AG08395 (cell line): ENCODE measurements at places on chromosomes 12 and 14.

DNA sequence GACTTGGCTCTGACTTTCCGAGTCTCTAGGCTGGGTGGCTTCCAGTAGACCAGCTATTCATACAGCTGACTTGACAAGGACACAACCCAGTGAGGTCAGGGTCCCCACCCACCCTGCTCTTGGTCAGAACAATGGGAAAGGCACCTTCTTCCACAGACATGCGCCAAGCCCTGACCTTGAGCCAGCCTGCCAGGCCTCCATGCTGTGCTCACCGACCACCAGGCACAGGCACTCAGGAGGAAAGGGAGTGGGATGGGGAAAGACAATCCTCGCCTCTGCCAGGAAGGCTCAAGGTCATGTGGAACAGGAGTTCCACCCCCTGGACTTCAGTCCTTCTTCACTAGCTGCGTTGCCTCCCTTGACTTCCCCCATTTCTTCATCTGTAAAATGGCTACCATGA, 31.4 kb downstream of the GALNT16 start:
- DNase-seq = no peak

DNA sequence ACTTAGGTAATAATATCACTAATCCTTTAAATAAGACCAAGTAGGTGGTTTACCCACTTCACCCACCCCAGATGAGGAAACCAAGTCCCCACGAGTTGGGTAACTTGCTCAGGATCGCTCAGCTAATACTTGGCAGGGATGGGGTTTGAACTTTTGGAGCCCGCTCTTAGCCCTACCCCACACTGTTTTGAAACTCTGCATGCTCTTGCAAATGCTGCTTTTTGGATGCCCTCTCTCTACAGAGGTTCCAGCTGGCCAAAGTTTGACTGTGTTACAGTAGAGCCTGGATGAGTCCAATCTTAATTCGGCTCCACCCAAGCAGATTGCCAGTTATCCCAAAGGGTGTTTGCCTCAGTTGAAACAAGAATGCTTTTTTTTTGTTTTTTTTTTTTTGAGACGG, 6.8 kb downstream of the PLEKHG3 start:
- DNase-seq = no peak

DNA sequence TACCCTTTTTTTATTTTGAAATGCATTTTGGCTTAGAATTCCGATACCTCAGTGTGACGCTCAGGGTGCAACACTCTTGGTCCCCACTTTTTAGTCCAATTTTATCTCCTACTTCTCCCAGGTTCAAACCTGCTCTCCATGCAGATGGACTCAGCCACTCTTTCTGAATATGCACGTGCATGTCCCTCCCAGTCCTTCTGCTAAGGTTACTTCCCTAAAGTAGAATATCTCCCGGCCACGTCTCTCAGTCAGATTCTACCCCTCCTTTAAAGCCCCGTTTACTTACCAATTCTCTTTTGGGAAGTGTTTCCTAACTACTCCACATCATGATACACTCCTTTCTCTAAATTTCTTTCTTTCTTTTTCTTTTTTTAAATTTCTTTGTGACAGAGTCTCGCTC, 15.5 kb upstream of the PARP11 start:
- DNase-seq = no peak

DNA sequence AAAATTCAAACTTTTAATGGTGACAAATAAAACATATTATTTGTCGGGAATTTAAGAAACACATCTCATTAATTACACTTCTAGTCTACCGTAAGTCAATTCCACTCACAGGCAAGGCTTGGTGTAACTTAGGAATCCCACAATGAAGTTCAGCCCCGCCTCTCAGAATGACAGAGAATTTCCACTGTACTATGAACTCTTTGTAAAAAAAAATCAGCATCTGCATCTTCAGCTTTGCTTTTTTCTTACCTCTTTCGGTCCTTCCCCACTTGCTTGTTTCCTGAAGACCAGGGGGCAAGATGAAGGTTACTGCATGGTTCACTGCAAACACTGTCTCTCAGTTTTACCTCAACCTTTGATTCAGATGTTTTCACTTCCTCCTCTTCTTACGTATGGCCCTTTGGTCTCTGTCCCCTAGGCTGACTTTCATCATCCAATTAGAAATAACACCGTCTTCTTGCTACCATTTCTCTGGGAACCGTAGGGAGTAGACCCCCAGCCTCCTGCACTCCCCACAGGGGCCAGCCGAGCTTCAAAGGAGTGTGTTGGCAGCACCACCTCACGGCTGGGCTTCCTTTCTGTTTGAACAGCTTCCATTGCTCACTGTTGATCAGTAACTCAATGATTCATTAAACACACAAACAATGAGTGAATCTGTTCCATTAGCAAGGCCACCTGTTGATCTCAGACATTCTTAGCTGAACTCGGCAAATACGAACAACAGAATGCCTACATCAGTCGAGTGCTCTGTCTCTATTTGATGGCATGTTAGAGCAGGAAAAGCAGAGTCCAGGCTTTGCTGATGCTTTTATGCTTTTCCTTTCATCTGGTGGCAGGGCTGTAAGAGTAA, 343.0 kb downstream of the BMP4 start:
- no peak for DNase-seq

DNA sequence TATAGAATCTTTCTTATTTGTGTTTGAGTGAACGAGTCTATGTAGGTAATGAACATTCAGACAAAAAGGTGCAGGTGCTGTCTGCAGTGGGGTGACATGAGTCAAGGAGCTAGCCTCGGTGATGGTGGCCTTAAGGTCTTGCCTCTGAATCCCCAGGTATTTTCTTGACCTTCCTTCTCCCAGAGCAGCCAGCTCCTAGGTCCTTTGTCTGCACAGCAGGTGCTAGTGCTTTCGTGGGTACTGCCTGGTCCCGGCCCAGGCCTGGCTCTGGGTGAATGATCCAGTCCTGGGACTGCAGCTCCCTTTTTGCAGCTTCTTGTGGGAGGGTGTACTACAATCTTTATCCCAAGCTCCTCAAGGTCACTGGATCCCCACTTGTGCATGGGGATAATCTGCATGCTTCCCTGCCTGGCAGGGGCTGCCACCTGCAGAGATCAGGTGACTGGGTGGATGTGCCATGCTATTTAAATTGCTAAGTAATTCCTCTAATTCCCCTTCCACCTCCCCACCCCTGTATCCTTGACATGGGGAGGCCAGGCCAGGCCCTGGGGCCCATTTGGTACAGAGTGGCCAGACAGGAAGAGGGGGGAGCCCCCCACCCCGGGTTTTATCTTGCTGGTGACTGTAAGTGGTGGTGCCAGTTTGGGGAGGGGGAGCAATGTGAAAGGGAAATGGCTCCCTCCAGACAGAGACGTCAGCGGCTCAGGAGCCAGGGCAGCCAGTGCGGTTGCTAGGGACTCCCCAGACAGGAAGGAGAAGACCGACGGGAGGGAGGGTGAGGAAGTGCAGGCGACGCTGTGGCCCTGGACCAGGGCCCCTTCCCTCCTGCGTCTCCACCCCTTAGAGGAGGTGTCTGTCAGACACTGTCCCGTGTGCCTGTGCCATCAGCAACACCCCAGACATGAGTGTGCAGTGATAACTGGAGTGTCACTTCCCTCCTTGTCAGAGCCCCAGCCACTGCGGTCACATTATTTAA, 6.7 kb downstream of the VASH1 start:
- no peak for DNase-seq

DNA sequence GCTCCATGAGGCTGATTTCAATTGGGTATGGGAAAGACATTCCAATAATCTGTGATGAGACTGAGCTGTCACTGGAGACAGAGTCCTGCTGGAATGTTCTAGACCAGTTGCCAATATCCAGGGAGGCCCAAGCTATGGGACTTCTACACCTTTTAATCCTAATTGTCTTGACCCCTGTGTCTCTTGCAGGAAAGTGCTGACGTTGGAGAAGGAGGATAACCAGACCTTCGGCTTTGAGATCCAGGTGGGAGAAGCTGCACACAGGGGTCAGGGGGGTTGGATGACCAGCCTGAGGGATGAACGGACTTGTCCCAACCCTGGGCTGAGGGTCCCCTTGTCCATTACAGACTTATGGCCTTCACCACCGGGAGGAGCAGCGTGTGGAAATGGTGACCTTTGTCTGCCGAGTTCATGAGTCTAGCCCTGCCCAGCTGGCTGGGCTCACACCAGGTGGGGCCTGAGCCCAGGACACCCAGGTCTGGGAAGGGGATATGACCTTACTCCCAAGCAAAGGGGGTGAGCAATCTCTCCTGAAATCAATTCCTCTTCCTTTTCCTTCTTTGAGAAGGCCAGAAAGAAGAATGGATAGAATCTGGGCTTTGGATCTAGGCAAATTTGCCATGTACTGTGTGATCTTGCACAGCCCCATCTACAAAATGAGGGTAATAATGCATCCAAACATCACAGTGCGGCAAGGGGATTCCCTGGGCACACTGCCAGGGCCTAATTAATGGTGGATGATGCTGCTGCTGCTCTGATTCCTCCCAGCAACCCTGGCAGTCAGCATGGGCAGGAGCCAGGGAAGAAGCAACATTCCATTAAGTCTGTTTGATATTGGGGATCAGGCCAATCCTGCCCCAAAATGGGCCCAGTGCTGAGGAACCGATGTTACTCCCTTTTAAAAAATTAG, 4.2 kb downstream of the TAMALIN start:
- DNase-seq = no peak

- no peak for DNase-seq
Measured at GRCh38 chr12:115583591-115583990, 693.9 kb downstream of the MED13L start.

DNA sequence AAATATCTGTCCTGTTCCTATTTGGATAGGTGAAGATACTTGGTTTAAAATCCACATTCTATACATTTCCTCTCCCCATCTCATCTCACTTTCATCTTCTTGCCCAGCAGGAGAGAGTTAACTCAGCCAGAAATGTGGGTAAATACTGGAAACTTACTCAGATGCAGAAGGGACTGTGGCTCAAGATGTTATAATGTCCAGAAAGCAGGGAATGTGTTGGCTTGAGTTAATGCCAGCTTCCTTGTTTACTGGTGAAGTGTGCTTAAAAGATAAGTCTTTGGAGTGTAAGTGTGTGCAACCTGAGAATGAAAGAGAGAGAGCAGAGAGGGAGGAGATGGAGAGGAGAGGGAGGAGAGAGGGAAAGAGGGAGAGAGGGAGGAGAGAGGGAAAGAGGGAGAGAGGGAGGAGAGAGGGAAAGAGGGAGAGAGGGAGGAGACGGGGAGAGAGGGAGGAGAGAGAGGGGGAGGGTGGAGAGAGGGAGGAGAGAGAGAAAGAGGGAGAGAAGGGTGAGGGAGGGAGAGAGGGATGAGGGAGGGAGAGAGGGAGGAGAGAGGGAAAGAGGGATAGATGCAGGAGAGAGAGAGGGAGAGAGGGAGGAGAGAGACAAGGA, 22.0 kb upstream of the SNRPF start:
- DNase-seq = peak; percentile 48

GRCh38 chr12:27762757-27763156, 17.3 kb upstream of the KLHL42 start:
- no peak for DNase-seq

DNA sequence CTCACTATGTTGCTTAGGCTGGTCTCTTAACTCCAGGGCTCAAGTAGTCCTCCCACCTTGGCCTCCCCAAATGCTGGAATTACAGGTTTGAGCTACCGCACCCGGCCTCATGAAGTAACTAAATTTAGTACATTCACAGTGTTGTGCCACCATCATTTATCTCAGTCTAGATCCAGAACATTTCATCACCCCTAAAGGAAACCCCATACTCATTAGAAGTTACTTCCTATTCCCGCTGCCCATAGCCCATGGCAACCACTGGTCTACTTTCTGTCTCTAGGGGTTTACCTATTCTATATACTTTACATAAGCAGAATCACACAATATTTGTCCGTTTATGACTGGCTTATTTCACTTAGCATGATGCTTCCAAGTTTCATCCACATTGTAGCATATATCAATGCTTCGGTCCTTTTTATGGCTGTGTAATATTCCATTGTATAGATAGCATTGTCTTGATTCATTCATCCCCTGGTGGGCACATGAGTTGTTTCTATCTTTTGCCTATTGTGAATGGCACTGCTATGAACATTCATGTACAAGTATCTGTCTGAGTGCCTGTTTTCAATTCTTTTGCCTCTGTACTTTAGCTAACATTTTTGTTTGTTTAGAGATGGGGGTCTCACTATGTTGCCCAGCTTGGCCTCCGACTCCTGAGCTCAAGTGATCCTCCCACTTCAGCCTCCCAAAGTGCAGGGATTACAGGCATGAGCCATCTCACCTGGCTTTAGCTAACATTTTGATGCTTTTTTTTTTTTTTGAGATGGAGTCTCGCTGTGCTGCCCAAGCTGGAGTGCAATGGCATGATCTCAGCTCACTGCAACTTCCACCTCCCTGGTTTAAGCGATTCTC, 10.2 kb upstream of the SH2B3 start:
- no peak for DNase-seq

GRCh38 chr12:130423991-130424857, 86.5 kb downstream of the PIWIL1 start:
- DNase-seq = no peak

DNA sequence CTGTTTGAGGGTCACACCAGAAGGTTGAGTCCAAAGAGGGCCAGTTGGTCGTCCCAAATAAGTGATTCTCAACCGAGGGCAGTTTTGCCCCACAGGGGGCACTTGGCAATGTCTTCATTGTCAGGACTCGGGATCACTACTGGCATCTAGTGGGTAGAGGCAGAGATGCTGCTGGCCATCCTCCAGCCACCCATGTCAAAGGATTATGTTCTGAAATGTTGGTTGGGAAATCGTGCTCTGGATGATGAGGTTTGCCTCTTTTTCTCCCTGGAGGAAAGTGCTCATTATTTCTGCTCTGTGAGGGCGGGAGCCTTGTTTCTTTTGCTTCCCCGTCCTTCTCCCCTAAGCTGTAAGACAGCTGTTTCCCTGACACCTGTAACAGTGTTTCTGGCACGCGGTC, 3.6 kb downstream of the ZNF839 start:
- peak; percentile 72 for DNase-seq

- DNase-seq = no peak
Measured at GRCh38 chr12:10829994-10830393, 3.8 kb upstream of the TAS2R10 start.

GRCh38 chr12:123908884-123909725, 63.5 kb downstream of the CCDC92 start:
- no peak for DNase-seq

DNA sequence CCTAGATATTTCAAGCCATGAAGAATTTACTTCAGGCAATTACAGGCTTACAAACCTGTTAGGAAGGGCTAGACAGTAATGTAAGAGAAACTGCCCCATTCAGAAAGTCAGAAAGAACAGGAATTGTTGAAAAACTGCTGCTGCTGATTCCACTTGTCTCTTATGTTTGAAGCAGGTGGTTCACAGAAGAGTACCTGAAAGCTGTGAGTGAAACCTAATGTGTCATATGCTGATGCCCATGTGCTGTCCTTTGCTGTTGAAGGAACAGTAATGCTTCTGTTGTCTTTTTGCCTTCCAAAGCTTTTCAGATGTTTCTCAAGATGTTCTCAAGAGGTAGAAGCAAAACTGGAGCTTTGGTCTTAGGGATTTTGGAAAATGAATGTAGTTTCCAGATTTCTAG, 39.0 kb downstream of the MNAT1 start:
- DNase-seq = no peak
